ENCODE measurements at places on chromosomes 3 and 15.

- no peak for DNase-seq
Measured at GRCh38 chr3:36852071-36852470, 87.7 kb upstream of the DCLK3 start.

DNA sequence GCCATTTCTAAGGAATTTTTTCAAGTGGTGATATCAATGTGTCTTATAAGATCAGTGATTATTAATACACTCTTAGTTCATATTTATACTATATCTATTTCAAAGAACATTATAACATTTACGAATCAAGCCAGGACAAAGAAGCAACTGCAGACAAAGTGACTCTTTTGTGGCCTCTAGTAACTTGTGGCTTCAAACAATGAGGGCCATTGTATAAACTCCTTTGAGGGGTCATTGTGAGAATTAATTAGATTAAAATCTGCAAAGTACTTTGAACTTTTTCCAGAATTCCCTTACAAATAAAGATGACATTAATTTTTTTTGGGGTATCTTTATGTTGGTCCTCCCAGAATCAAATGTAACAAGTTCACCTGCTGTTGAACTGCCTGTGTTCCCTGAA lies 12.3 kb upstream of the SLC30A4 start:
- no peak for DNase-seq

GRCh38 chr15:64930019-64930652 lies 18.4 kb downstream of the ANKDD1A start:
- no peak for DNase-seq

DNA sequence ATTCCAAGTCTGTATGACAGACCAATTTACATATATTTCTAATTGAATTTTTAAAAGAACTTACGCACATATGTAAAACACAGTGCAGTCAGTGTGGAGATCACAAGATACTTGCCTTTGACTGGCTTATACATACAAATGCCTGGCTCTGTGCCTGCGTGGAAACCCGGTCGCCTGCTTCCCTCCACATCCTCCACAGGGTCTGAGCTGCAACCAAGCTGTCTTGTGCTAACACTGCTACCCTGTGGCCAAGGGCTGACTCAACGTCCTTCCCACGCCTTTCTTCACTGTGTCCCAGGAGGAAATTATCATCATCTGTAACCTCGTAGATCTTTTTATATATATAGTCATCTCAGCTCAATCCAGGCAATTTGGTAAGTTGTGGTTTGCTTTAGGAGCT lies 117.0 kb downstream of the WNT7A start:
- no peak for DNase-seq

- no peak for DNase-seq
Measured at GRCh38 chr15:48499978-48500377, 145.5 kb downstream of the FBN1 start.

DNA sequence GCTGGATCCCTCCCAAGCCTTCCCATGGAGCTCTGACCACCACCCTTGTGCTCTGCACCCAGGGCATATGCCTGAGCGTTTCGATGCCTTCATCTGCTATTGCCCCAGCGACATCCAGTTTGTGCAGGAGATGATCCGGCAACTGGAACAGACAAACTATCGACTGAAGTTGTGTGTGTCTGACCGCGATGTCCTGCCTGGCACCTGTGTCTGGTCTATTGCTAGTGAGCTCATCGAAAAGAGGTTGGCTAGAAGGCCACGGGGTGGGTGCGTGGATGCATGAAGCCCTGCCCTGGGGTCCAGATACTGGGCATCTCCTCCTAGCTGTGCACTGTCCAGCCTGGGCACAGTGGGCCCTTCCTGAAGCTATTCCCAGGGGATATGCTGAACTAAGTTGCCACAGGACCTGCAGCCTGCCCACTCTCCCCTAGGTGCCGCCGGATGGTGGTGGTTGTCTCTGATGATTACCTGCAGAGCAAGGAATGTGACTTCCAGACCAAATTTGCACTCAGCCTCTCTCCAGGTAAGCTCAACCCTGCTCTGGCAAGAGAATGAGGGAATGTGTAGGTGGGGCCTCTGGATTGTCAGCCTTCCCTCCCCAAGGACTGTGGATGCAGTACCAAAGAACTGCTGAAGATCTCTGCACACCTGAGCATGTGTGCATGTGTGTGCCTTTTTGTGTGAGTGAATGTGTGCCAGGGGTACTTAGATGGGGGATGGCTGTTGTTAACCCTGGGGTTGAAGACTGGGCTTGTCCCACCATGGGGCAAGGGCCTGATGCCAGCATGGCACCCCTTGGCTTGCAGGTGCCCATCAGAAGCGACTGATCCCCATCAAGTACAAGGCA lies 2.1 kb downstream of the MYD88 start:
- DNase-seq, result no peak

DNA sequence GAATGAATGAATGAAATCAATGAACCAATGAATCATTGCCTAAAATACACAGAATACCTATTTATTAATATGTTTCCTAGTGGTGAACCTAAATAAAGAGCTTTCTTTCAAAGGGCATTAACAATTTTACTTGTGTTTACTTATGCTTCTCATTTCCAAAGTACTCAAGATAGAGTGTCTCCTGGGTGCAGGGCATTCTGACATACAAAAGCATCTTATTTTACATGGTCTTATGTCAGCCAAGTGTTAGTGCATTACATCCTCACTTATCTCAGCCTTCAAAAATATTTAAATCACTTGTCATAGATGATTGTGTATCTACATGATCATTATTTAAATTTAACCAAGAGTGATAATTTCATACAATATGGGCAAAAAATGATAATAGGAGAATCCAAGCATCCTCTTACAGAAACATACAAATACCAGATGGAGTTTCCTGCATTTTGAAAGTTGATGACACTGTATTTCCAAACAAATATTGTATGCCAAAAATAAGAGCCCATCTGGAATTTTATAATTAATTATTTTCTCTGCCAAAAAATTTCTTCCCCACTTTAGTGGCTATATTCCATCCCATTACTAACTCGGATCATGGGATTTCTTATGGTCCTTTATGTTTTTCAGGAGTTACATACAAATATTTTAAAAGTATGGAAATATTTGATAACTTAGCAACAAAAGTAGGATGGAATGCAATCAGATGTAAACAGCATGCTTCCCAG lies 279.0 kb downstream of the RBMS3 start:
- no peak for DNase-seq

- DNase-seq, result no peak
Measured at GRCh38 chr3:134007819-134008218, 21.9 kb downstream of the SLCO2A1 start.

DNA sequence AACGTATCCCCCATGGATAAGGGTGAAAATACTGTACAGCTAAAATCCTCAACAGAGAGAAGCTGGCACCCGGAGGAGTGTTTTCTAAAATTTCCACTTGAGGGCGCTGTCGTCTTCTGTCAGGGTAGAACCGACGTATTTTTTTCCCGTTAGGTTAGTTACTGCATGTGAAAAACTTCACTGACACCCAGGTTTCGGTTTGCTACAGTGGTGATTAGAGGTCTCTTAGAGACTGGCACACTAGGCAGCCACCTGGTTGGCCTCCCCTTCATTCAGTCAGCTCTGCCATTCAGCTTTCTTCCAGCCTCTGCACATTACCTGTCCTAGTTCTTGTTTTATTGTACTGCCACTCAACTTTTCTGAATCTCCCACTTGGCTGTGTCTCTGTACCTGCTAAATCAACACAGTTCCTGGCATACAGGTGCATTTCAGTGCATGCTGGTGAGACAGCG lies 18.4 kb downstream of the CCK start:
- DNase-seq, result peak; percentile 28

GRCh38 chr3:126546013-126546412 lies 12.7 kb downstream of the C3orf22 start:
- DNase-seq, result no peak

- DNase-seq, result no peak
Measured at GRCh38 chr15:65336493-65337435, 32.3 kb downstream of the RNU5B-1 start.

DNA sequence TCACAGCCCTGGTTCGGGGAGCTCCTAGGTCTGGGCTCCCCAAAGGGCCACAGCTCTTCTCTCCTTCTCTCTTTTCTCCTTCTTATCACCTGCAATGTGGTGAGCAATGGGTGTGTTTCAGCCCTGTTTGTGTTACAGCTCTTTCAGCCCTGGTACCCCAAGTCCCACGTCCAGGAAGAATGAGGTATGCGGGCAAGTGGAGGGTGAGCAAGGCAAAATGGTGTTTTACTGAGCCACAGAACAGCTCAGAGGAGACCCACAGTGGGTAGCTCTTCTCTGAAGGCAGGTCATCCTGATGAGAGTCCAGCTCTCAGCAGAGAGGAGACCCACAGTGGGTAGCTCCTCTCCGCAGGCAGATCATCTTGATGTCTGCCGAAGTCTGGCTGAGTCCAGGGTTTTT lies 86.8 kb downstream of the BFSP2 start:
- DNase-seq, result no peak

- peak; percentile 55 for DNase-seq
Measured at GRCh38 chr15:39976291-39977274, 42.7 kb downstream of the EIF2AK4 start.

- DNase-seq, result no peak
Measured at GRCh38 chr15:44595656-44596510, 58.9 kb downstream of the EIF3J start.

DNA sequence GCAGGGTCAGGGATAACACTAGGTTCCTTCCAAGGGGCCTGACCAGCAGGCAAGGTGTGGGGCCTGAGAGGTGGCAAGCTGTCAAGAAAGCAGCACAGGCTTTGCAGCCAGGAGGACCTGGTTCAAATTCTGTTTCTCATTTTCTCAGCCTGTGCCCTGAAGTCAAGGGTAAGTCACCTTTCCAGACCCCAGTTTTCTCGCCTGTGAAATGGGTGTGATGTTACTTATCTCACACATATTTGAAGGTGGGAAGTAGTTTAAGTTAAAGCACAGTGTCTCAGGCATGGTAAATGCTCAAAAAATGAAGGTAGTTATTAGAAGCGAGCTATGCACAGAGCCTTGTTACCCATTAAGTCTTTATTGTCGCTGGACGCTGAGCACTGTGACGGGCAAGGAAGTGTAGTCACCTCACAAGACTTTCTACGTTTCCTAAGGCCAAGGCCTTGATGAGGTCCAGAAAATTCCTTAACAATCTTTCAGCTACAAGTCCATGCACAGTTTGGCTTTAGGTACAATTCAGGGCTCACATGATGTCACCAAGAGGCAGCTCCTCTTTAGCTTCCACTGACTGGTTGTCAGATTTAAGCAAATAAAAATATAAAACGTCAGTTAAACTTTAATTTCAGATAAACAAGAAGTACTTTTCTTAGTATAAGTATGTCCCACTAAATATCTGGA lies 522.6 kb upstream of the PROK2 start:
- DNase-seq, result no peak

- peak; percentile 19 for DNase-seq
Measured at GRCh38 chr15:51576911-51577500, 45.6 kb downstream of the DMXL2 start.

GRCh38 chr3:63580151-63580550 lies 72.3 kb upstream of the SNTN start:
- DNase-seq, result no peak

DNA sequence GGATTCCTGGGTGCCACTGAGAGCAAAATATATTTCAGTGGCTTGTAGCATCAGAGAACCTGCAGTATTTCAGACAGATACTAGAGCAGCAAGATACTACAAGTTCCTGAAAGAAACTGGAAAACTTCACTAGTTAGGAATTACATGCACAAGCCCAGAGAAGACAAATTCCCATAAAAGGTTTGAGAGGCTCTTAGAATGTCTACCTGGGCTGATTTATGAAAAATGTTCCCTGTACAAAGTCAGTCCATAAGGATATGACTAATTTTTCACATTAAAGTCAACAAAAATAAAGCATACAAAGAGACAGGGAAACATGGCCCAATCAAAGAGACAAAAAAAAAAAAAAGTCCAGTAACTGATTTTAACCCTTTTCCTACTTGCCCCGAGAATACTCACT lies 302.6 kb downstream of the POLQ start:
- DNase-seq, result no peak

DNA sequence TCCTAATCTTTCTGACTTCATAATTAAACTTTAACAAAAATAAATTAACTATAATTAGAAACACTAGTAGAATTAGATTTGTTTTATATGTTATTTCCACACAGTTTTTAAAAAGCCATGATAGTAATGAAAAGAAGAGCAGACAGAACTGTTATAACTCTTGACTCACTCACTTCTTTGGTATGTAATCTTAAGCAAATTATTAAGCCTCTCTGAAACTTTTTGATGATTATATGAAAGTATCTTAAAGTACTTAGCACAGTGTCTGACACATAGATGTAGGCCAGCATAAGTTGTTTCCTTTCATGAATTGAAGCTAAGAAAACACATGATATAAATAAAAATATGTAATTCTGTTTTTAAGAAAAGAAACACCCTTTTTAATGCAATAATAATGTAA lies 123.6 kb upstream of the MLF1 start:
- DNase-seq, result no peak

GRCh38 chr15:68910816-68911215 lies 19.5 kb upstream of the SPESP1 start:
- no peak for DNase-seq

DNA sequence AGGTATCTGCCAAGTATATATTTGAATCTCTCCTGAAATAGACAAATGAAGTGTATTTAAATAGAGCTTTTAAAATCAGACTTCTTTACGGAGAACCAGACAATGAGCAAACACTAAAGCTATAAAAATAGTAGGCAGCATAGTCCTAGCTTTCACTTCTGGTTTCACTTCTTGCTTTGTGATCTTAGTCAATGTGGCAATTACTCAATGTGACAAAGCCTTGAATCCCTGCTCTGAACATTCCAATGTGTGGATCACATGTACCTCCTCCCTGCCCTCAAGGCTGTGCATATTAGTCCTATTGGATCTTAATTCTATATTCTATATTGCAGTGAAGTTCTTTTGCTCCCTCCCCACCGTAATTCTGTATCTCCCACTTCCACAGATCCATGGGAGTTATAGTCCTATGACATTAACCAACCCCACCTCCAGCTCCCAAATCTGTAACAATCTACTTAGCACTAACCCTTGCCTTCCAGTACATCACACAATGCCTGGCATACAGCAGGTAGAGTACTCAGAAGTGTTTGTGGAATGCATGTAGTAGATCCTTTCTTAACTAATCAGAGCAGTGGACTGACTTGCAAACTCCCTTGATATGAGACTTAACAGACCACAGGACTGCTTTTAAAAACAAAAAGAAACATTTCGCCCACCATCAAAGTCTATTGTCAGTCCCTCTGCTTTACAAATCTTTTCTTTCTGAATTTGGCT lies 24.3 kb upstream of the CP start:
- DNase-seq, result peak; percentile 62

DNA sequence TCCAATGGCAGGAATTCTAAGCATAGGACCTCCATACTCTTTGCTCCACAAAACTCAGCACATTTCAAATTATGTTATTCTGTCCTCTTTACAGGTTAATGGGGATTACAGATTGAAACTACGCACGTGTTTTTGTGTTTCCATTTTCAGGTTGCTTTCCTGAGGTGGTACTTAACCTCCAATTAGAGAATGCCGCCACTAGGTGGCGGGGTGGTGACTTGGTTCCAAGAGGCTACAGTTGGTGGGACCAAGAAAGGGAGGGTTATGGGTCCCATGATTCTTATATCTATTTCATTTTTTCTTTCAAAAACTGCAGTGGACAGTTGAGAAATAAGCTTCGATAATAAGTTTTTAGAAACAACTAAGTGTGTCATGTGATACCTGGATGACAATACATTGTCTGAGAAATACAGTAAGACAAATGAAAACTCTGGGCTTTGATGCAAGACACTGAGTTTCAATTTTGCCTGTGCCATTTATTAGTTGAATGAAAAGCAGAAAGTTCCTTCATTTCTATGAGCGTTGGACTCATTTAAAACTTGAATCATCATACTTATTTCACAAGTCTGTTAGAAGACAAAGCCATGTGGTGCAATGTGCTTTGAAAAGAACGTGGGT lies 539.0 kb downstream of the FGF12 start:
- DNase-seq, result peak; percentile 59

All from H4 (cell line).